Activated CD4-positive, CD25-positive, alpha-beta regulatory T cell treated with anti-CD3 and anti-CD28 coated beads, Interleukin-2, amount 50 U/mL, for 24 hours (primary cell): ENCODE measurements at places on chromosomes 3 and 15.
A peak's percentile ranks its signal among the peaks of the same experiment; 100 is the strongest.

DNA sequence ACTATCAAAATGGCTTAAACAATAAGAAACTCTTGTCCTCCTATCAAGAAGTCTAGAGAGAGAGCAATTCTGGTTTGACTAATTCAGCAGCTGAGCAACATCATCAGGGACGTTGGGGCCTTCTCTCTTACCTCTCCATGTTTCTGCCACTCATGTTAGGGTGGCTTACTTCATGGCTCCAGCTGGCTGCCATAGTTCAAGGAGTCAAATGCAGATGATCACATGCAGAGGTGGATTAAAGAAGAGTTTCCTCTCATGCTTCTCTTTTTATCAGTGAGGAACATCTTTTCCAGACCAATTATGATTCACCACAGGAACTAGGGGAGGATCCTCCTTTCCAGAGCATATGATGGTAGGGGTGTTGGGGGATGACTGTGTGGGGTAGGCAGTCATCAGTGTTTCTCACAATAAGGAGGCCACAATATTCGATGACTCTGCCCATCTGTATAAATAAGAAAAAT lies 45.5 kb downstream of the NEK11 start:
- no peak for ATAC-seq

DNA sequence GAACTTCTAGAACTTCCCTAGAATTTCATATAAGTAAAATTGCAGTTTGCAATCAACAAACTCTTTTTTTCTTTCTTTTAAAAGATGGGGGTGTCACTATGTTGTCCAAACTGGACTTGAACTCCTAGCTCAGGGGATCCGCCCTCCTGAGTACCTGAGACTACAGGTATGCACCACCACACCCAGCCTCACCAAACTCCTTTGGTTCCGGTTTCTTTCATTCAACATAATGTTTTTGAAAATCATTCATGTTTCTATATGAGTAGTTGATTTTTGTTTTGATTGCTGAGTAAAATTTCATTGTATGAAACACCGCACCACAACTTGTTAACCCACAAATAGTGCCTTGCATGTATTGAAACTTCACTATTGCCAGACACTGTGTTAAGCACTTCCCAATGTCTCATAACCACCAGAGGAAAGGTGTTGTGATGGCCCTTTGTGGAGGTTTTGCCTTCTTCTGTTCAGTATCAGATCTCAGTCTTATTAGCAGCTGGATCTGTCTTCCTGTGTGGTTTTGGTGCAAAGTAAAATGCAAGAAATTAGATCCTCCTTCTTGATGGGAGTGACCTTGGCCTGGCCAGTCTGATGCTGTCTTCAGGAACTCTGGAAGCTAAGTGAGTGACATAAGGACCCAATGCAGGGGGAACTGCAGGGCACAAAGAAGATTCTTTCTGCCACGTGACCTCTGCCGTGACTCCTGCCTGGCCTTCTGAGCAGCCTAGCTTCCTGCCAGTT lies 78.8 kb upstream of the UBE2E1 start:
- peak; percentile 25 for ATAC-seq

DNA sequence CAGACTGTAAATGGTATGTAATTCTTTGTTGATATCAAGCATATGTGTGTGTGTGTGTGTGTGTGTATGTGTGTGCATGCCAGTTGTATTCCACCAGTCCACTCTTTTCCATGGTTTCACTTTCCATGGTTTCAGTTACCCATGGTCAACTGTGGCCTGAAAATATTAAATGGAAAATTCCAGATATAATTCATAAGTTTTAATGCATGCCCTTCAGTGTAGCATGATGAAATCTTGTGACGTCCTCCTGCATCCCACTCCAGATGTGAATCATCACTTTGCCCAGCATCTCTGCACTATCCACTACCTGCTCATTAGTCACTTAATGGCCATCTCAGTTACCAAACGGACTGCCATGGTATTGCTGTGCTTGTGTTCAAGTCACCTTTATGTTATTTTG lies 215.9 kb downstream of the GBE1 start:
- ATAC-seq = no peak

DNA sequence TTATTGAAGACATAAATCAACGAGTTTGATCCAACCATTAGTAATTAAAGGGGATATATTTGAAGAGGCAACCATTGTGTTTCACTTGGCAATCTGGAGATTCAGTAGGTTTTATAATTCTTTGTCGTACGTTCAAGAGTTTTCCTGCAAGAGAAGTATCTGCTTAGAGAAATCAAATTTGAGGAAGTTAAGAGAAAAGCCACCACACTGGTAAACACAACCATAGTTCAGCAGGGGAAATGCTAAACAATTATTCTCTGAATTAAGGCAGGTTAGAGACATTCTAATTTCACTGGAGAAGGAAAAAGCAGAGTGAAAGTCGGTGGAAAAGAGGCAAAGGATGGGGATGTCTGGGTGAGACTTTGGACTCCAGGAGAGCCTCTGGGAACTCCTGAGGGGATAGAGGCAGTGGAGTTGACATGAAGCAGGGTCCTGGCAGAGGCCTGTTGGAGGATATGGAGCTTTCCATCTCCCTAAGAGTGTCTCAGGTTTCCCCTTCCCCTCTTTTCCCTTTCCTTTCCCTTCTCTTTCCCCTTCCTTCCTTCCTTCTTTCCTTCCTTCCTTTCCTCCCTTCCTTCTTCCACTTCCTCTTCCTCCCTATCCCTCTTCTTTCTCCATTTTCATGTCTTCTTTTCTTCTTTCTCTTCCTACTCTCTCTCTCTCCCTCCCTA lies 26.5 kb downstream of the SPINK8 start:
- no peak for ATAC-seq

- ATAC-seq = peak; percentile 83
Observed at GRCh38 chr15:73965758-73966113, 26.4 kb downstream of the STOML1 start.

GRCh38 chr15:70088887-70089691 lies 8.6 kb downstream of the TLE3 start:
- no peak for ATAC-seq

- no peak for ATAC-seq
Observed at GRCh38 chr3:194621947-194622346, 11.3 kb downstream of the TMEM44 start.

DNA sequence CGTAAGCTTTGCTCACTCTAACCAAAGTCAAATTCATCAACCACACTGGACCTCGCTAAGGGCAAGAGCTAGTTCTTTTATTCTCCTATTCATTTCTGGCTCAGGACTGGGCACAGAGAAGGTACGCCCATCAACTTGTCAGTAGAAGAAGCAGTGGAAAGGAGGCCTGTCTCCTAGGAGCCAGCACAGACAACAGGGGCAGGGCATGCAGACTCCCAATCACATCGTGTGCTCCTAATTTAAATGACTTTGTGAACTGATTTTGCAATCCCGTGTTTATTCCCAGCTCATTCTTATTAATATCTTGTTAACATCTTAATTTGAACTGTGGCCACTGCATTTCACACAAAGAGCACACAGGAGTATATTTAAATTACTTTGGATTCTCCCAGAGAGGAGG lies 161.1 kb upstream of the BCL6 start:
- no peak for ATAC-seq

GRCh38 chr3:5017925-5018531 lies 38.8 kb downstream of the BHLHE40 start:
- no peak for ATAC-seq

GRCh38 chr3:177810162-177810623 lies 612.9 kb upstream of the TBL1XR1 start:
- ATAC-seq = no peak

- ATAC-seq = no peak
Observed at GRCh38 chr15:100948430-100948762, 29.2 kb downstream of the LRRK1 start.

- ATAC-seq = no peak
Observed at GRCh38 chr3:37667335-37667734, 194.3 kb upstream of the CTDSPL start.

GRCh38 chr3:194686816-194687637 lies 1.3 kb downstream of the FAM43A start:
- no peak for ATAC-seq

DNA sequence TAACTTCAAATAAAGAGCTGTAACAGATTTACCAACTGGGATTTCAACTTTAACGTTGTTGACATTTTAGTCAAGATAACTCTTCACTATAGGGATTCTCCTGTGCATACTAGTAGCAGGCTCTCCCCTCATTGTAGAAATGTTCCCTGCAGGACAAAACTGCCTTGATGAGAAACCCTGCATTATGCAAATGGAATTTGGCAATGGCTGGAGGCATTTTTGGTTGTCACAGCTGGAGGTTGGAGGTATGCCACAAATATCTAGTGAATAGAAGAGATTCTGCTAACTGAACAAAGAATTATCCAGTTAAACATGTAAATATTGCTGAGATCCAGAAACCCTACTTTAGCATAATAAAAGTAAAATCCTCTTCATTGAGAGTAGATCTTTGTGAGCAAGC lies 928.8 kb upstream of the ALCAM start:
- no peak for ATAC-seq

- ATAC-seq = no peak
Observed at GRCh38 chr3:58234516-58234931, 3.1 kb upstream of the ABHD6 start.

DNA sequence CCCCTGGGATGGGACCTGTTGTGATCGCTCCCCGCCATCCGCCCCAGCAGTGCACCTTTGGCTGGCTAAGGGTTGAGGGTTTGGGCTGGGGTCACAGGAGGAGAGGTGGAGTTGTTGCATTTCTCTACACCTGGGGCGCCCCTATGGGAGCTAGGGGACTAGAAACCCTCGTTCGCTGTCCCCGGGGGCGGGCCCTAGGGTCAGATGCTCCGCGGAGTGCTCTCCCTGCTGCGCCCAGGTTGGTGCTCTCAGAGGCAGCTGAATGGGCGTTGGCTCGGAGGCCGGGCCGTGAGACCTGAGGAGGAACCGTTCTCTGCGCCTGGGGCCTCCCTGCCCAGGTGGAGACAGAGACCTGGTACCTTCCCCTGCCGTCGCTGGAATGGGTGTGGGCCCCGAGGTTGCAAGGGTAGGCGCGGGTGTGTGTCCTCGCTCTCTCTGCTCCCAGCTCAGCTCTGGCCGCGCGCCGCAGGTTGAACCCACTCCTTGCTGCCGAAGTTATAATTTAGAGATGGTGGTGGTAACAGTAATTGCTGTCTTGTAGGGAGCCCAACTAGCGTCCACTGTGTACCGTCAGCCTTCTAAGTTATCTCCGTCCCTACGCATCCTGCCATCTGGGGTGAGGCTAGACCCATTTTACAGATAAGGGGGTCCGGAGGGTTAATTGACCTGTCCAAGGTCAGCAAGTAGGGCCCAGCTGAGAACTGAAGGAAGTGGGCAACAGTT lies 965 bp downstream of the FLNB start:
- ATAC-seq = peak; percentile 15

GRCh38 chr3:187902041-187902471 lies 156.8 kb upstream of the BCL6 start:
- ATAC-seq = no peak

DNA sequence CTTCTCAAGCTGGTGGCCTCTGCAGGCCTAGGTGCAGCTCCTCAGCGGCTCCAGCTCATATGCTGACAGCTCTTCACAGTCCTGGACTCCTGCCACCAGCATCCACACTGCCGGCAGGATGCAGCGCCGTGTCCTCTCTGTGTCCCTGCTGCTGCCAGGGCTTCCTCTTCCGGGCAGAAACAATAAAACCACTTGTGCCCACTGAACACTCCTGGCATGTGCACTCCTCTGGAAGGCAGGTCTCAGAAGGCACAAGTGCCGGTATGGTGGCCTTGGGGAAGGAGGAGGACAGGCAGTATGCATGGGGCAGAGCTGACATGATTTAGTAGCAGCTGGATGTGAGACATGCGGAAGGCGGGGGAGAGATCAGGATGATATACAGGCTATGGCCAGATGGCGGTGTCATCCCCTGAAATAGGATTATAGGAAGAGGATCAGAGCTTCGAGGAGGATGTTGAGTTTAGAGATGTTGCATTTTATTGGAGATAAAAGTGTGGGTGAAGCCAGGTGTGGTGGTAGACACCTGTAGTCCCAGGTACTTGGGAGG lies 7.5 kb upstream of the MAN2A2 start:
- ATAC-seq = no peak

DNA sequence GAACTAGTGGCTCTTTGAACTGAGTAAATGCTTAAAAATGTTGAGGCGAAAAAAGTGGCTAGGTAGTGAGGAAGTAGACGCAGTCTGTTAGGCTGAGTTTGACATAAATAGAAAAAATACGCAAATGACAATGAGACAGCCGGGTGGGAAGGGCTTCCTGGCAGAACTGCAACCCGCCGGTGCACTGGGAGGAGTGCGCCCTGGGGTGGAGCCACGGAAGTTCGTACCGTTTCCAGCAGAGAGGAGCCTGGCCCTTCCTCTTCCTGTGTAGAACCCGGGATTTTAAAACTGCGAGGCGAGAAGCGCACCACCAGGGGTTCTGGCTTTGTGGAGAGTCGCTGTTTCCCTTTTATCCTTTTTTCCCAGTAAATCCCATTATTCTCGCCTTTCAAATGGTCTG lies 602.6 kb downstream of the PYDC2 start:
- ATAC-seq = no peak

GRCh38 chr15:89067751-89068150 lies 20.5 kb upstream of the ABHD2 start:
- ATAC-seq = peak; percentile 51

DNA sequence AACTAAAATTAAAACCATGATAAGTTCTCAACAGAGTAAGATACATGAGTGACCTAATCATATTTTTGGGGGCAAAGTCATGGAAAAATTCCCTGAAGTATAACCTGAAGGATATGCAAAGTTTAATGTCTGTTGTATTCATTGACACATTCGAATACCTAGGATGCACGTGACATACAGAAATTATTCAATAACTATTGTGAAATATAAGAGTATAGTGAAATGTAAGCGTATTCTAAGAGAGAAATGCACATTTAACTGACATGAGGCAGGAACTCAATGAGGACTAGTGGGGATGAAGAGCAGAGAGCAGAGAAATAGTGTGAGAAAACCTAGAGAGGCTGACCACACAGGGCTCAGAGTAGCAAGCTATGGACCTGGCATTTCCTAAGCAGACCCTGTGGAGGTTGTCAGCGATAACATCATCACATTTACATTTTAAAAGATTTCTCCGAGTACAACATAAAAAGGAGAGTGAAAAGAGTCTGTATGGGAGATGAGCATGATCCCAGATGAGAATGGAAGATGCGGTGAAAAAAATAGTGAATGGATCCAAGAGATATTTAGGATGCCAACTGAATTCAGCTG lies 588.8 kb downstream of the MAGI1 start:
- no peak for ATAC-seq

- ATAC-seq = no peak
Observed at GRCh38 chr3:46291046-46291445, 48.8 kb downstream of the CCR3 start.

DNA sequence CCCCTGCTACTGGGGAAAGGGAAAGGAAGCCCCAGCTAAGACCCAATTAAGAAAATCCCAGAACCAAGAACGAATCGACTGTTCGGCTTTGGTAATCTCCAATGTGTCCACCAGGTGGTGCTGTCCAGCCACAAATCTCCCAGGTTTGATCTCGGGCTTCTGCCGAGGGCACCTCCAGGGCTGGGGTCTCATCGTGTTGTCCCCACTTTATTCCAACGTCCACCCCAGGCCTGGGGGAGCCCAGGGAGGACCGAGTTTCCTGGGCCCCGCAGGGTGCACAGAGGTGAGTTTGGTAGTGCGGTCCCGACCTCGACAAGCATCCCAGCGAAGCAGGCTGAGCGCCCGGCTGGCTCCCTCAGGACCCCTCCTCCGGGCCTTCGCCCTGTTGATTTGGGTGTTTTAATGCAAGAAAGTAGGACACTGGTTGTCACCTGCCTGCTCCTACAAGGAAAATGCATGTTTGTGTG lies 185.1 kb downstream of the GOLGA6L6 start:
- ATAC-seq = peak; percentile 41

- ATAC-seq = peak; percentile 65
Observed at GRCh38 chr3:45528429-45528828, 66.1 kb upstream of the LIMD1 start.
